NCI-H460 (cell line): ENCODE measurements at places on chromosomes 5 and 9. TPM values are rescaled to one million over a fixed set of nuclear protein-coding genes. Genes with fewer than 3 reads are reported as not detected.

The HK3 gene
- not detected in 2 replicates for total RNA-seq

The LOX gene
- 0.29 and 0.30 TPM in 2 replicates for total RNA-seq

The EQTN gene
- not detected in 2 replicates for total RNA-seq

The GPR151 gene
- total RNA-seq: not detected in 2 replicates

The PRDM9 gene
- total RNA-seq: not detected in 2 replicates

The NREP gene
- total RNA-seq: 19.0 and 23.0 TPM in 2 replicates

The OR1J2 gene
- 0.22 TPM in 1 of 2 replicates, not detected in the other for total RNA-seq

The CDC20B gene
- not detected in 2 replicates for total RNA-seq

The GAPT gene
- not detected in 2 replicates for total RNA-seq

The RFK gene
- 410 and 434 TPM in 2 replicates for total RNA-seq

The CAMK2A gene
- total RNA-seq: not detected in 2 replicates

The AGXT2 gene
- not detected in 2 replicates for total RNA-seq

The GPR107 gene
- 20.6 and 35.8 TPM in 2 replicates for total RNA-seq

The MZB1 gene
- total RNA-seq: 0.10 and 0.52 TPM in 2 replicates

The TMOD1 gene
- total RNA-seq: 1.9 and 2.2 TPM in 2 replicates

The GPR21 gene
- 0.20 and 0.49 TPM in 2 replicates for total RNA-seq

The STING1 gene
- total RNA-seq: 1.6 and 3.0 TPM in 2 replicates

The SH3RF2 gene
- total RNA-seq: 8.4 and 10.6 TPM in 2 replicates

The SCGB3A2 gene
- total RNA-seq: not detected in 2 replicates
